Activated CD8-positive, alpha-beta T cell treated with anti-CD3 and anti-CD28 coated beads, Interleukin-2, amount 10 ng/mL, durations not matched to agents 7 days and 5 days (primary cell): ENCODE measurements at places on chromosomes 16 and 17.

DNA sequence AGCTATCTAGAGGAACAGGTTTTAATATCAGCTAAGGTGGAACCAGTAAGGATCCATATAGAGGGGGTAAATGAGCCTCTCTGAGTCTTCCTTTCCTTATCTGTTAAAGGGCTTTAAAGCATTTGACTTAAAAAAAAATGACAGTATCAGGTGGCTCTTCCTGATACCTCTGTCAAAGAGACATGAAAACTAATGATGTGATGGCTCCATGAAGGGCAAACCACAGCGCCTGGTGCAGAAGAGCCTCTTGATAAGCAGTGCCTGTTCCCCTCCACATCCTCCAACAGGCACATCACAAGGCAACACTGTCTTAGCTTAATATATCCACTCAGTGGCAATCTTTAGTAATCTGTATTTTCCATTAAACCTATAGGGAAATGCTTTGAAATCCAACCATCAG, 68.9 kb downstream of the USP31 start:
- DNase-seq, result no peak

GRCh38 chr16:18969855-18970240, 13.9 kb upstream of the TMC7 start:
- no peak for DNase-seq

GRCh38 chr16:85810742-85811115, 11.2 kb downstream of the COX4I1 start:
- DNase-seq, result no peak

DNA sequence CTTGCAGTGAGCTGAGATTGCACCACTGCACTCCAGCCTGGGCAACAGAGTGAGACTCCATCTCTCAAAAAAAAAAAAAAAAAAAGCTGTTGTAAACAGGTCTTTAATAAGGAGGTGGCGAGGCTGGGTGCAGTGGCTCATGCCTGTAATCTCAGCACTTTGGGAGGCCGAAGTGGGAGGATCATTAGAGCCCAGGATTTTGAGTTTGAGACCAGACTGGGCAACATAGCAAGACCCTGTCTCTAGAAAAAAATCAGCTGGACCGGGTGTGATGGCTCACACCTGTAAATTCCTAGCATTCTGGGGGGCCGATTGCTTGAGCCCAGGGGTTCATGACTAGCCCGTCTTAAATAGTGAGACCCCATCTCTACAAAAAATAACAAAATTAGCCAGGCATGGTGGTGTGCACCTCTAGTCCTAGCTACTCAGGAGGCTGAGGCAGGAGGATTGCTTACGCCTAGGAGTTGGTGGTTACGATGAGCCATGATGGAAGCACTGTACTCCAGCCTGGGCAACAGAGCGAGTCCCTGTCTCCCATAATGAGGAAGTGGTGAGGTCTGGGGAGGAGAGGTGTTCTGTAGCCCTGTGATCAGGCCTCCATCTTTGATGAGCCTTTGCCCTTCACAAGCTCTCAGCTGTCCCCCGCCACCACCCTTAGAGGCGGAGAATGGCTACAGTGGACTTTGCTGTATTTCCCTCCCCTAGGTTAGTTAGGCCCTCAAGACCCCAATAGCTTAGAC, 36.2 kb downstream of the ZNF778 start:
- DNase-seq, result no peak

- DNase-seq, result no peak
These were observed 41.1 kb upstream of the C16orf82 start for GRCh38 chr16:27025581-27025980.

- no peak for DNase-seq
These were observed 52.8 kb downstream of the NTN1 start for GRCh38 chr17:9074131-9074530.

GRCh38 chr16:31355431-31356100, 590 bp downstream of the ITGAX start:
- no peak for DNase-seq

DNA sequence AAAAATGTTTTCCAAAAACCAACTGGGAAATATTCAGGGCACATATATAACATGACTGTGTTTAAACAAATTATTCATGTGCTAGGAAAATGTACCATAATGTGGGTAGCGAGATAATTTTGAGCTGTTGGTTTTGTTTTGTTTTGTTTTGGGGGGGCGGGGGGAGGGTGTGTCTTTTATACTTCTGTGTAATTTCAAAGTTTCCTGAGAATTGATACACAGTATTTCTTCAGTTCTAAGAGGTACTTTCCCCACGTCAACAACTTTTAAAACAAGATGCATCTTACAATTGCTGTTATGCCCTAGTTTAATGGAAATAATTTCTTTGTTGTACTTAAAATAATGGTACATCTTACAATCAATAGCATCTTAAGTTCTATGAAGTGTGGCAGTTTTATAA, 99.7 kb upstream of the RPRML start:
- DNase-seq, result no peak

DNA sequence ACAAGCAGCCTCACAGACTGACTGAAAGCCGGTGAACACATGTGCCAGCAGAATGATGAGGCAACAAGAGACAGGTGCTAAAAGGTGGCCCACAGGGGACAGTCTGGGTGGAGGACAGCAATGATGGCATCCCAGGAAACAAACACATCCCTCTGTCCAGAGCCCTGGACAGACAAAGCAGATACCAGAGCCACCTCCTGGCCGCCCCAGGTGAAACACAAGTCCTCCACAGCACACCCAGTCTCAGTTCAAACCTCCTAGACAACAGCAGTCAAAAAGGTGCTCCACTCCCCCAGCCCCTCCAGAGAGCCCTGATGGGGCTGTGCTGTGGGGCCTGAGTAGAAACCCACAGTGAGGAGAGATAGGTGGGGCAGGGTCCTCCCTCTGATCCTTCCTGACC, 20.3 kb upstream of the CDH5 start:
- no peak for DNase-seq

GRCh38 chr17:82444941-82445521, 5.5 kb downstream of the CYBC1 start:
- DNase-seq, result no peak

DNA sequence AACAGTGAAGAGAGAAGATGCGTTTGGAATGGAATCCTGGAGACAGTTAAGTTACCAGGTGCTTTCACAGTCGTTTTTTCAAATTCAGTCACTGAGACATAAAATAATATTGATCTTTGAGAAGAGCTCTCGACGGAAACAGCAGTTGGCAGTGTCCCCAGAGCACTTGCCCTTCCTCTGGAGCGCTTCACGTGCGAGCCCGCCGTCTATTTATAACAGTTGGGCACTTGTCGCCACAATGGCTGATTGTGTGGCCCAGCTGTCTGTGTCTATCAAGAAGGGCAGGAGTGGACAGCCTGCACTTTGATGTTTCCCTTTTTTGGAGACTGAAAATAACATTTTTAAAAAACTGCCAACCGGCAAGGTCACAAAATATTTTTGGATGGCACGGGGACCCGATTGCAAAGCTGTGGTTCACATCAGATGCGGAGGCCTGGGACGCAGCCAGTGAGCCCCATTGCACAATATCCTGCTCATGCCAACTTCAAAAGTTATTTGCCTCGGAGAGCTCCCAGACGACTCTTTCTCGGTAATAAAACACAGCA, 62.9 kb downstream of the ADCY9 start:
- no peak for DNase-seq

- DNase-seq, result no peak
These were observed 16.2 kb upstream of the COL1A1 start for GRCh38 chr17:50217591-50217990.

GRCh38 chr16:70646260-70647241, at the start of gene IL34:
IL34 (plus strand) TSS chr16:70646559; CDS start chr16:70646948, 389 bp downstream.
- no peak for DNase-seq

- DNase-seq, result no peak
These were observed 83.5 kb downstream of the XYLT1 start for GRCh38 chr16:17387256-17387655.
